ENCODE measurements at places on chromosomes 11 and 22.

- DNase-seq: no peak
Observed at GRCh38 chr11:92504004-92504403, 279.4 kb downstream of the FAT3 start.

- no peak for DNase-seq
Observed at GRCh38 chr11:121347813-121348212, 55.2 kb downstream of the SC5D start.

GRCh38 chr22:42793848-42794405 lies 63.1 kb downstream of the ARFGAP3 start:
- DNase-seq: no peak

GRCh38 chr11:11884774-11885481 lies 43.2 kb downstream of the USP47 start:
- DNase-seq: no peak

DNA sequence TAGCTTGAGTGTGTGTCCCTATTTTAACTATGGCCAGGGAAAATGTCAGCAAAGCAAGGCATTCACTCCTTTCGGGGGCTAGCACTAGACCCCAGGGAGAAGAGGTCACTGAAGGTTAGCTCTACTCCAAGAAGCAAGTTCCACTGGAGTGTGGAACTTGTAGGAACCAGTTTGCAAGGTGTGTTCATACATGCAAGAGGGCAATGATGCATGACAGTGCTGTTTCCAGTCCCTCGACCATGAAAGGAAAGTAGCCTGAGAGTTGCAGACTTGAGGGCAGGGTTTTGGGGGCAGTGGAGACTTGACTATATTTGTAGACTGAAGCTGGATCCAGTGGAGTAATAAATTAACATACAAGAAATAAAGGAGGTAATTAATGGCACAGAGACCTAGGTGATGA lies 21.6 kb upstream of the SLC36A4 start:
- no peak for DNase-seq

GRCh38 chr22:21001601-21002325 lies at the start of gene THAP7:
TSS of gene THAP7 (minus strand) at chr22:21002118. CDS start at chr22:21001911, 207 bp downstream.
- peak; percentile 95 for DNase-seq

DNA sequence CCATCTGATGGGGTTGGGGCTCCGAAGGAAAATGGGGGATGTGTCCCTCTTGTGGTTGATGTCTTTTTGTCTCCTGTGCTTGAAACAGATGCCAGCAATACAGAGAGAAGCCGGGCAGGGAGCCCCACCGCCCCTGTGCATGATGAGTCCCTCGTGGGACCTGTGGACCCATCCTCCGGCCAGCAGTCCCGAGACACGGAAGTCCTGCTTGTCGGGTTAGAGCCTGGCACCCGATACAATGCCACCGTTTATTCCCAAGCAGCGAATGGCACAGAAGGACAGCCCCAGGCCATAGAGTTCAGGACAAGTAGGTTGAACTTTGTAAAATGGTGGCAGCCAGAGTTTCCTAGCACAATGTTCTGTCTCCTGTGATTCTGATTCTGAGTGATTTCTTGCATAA lies 91.7 kb upstream of the OR4B1 start:
- no peak for DNase-seq

DNA sequence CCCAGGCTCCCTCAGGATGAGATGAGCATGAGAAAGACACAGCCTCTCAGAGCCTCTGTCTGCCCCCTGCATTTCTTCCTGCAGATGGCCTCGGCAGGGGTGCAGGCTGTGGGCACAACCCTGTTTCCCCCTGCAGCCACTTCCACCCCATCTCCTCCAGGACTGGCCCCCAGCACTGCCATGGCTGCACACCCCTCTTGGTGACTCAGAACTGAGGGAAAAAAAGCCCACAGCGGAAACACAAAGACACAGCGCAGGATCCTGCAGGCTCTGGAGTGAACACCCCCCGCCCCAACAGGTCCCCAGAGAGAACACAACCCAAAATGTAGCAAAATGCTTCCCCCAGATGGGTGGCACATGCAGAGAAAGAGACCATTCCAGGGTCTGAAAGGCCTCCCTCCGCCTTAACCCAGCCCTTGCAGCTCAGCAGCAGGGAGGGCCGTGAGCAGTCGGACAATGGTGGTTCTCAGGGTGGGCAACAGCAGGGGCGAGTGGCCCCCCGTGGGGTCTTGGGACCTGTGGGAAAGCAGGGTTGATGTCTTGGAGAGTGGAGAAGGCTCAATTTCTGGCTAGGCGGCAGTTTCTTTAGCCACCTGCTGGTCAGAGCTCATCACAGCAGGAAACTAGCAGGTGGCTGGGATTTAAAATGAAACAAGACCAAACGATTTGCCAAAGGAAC lies 8.0 kb downstream of the TUBGCP6 start:
- DNase-seq: no peak

- peak; percentile 87 for DNase-seq
Observed at GRCh38 chr11:925496-926301, at the start of gene AP2A2. TSS of gene AP2A2 (plus strand) at chr11:925870. CDS start at chr11:926022, 152 bp downstream.

- DNase-seq: no peak
Observed at GRCh38 chr11:1292644-1293618, 16.5 kb downstream of the TOLLIP start.

DNA sequence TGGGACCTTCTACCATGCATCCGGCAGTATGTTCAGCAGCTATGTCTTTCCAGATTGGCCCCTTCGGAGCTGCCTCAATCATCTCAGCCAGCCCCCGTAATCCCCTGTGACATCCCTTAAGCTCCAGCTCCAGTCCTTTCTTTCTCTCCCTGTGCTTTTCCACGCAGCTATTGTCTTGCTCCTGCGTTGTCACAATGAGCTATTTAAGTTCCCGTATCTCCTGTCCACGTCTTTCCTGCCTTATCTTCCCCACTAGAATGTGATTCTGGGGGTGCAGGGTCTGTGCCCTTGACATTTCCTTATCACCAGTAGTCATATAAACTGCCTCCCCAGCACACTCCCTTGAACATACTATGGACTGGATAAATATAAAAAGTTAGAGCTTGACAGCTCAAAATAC lies 5.1 kb upstream of the ETS1 start:
- no peak for DNase-seq

DNA sequence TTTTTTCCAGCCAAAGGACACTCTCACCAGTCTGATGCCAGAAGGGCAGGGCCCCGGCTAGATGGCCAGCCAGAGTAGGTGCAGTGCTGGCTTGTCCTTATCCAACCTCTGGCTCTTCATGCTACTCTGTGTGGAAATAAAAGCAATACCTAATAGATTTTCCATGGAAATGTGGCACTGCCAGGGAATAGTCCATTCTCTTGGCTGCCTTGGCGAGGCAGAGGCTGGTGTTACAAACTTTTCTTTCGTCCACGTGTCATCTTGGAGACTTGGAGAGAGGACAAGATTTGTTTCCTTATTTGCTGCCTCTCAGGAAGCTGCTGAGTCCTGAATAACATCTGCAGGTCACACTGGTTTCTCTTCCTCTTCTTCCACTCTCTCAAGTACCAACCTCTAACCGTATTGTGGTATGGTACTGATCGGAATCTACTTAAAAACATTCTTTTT lies 17.2 kb upstream of the C1QTNF4 start:
- DNase-seq: no peak

DNA sequence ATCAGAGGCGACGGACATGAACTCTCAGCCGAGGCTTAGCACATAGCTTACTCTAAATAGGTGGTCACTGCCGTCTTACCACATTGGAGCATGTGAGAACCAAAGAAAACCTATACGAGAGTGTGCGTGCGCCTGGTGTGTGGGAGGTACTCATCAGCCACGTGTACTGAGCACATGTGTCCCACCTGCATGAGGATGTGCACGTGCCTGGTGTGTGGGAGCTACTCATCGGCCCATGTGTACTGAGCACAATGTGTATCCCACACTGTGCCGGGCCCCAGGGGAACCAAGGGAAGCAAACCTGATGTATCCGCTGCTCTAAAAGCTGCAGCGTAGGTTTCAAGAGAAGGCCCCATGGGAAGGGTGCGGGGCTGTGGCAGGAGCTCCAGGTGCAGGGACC lies 56.4 kb downstream of the ANO1 start:
- DNase-seq: no peak

DNA sequence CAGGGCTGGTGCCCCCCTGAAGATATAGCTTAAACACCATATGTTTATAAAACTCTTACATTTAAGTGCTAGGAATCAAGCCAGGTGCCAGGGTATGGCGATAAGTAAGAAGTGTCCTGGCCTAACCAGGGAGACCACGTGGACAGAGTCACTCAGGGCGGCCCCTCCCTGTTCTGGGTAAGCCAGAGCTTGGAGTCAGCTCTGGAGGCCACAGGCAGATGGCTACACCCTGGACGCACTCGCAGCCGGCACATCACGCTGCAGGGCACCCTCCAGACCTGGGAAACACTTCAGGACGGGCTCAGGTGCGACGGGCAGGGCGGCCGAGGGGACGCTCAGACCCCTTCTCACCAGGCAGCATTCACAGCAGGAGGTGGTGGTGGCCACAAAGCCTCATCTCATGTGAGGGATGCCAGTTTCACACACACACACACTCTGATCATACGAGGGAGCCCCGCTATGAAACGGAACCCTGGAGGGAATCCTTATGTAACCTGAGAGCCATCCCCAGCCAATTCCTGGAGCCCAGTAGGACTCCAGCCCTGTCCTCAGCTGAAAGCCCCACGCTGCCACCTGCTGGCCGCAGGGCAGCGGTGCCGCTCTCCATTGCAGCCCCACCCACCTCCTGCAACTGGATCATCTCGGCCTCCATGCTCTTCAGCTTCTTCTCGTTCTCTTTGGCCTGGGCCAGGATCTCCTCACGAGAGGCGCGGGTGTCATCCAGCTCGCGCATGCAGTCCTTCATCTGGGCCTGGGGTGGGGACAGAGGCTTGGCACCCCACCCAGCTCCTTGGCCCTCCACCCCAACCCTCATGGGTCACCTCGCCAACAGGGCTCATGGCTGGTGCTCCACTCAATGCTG lies 33.4 kb downstream of the APOL1 start:
- DNase-seq: peak; percentile 75

- DNase-seq: peak; percentile 35
Observed at GRCh38 chr22:32539631-32540421, 65.2 kb downstream of the FBXO7 start.

- no peak for DNase-seq
Observed at GRCh38 chr11:742156-742546, 5.1 kb upstream of the TALDO1 start.

- DNase-seq: no peak
Observed at GRCh38 chr11:60170566-60170965, 12.3 kb downstream of the MS4A6A start.

DNA sequence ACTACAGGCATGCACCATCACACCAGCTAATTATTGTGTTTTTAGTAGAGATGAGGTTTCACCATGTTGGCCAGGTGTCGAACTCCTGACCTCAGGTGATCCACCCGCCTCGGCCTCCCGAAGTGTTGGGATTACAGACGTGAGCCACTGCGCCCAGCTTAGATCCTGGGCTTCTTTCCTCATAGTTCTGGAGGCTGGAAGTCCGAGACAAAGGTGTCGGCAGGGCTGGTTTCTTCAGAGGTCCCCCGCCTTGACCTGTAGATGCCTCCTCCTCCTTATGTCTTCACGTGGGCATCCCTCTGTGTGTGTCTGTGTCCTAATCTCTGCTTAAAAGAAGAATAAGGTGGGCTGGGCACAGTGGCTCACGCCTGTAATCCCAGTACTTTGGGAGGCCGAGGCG lies 44.2 kb upstream of the FBLN1 start:
- no peak for DNase-seq

DNA sequence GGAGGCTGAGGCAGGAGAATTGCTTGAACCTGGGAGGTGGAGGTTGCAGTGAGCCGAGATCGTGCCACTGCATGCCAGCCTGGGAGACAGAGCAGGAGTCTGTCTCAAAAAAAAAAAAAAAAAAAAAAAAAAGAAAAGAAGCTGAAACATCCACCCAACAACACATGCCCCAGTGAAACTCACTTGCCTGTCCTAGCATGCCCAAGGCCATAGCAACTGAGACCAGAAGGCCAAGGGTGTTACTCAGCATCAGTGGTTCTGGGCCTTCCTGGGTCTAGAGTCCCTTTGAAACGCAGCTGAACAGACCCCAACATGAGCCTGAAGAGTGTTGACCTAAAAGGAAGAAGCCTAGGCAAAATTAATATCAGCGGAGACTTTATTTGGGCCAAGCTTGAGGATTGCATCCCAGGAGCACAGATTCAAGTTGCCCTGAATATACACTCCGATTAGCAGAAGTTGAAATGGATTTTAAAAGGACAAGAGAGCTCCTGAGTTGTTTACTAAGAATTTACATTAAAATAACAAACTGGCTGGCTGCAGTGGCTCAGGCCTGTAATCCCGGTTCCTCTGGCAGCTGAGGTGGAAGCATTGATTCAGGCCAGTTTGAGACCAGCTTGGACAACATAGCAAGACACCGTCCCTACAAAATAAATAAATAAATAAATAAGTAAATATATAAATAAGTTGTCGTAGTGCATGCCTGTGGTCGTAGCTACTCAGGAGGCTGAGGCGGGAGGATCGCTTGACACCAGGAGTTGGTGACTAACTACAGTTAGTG lies 7.0 kb downstream of the PRDX5 start:
- no peak for DNase-seq

GRCh38 chr11:70348191-70348590 lies 50.1 kb upstream of the CTTN start:
- no peak for DNase-seq

DNA sequence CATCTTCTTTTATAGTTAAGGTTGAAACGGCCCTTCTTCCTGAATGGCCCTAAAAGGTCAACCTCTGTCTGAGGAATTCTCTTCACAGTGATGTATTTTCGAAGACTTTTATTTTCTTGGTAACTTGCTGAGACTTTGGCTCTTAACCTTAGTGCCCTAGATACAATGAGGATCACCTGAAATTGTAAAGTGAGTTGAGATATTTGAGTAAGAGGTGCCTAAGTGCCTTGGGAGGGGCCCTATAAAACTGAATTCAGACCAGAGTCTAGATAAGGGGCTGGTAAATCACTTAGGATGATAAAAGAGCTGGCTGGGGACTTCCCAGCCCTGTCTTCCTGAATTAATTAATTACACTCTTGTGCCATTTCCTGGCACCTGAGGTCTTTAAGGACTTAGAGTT lies 505.6 kb upstream of the KIRREL3 start:
- DNase-seq: no peak

DNA sequence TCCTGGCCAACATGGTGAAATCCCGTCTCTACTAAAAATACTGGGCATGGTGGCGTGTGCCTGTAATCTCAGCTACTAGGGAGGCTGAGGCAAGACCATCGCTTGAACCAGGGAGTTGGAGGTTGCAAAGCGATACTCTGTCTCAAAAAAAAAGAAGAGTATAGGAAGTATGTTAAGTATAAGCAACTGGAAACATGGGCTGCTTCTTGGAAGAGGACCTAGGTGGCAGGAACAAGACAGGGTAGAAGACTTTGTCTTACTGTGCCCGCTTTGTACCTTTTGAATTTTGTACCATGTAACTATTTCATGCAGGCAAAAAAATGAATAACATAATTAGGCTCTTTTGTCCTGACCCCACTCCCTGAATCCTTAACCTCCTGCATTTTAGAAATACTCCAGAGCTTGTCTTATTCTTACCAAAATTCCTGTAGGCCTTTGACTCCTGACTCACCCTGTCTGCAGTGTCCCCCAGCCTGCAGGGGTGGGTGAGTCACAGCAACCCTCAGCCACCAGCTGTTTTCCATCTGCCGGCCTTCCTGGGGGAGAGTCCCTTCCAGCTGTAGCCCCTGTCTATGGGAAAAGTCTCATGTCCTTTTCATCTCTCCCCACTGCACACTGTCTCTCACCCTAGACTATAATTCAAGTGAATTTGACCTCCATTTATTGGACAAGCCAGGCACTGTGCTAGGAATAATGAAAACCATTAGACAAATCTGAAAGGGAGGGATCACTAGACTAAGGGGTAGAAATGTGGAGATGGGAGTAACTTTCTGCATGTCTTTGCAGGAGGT lies 41.8 kb downstream of the TXN2 start:
- peak; percentile 98 for DNase-seq

GRCh38 chr11:73554671-73555320 lies 43.1 kb downstream of the FAM168A start:
- DNase-seq: no peak

Data from EH (cell line).